ENCODE measurements at places on chromosomes 4 and X.

DNA sequence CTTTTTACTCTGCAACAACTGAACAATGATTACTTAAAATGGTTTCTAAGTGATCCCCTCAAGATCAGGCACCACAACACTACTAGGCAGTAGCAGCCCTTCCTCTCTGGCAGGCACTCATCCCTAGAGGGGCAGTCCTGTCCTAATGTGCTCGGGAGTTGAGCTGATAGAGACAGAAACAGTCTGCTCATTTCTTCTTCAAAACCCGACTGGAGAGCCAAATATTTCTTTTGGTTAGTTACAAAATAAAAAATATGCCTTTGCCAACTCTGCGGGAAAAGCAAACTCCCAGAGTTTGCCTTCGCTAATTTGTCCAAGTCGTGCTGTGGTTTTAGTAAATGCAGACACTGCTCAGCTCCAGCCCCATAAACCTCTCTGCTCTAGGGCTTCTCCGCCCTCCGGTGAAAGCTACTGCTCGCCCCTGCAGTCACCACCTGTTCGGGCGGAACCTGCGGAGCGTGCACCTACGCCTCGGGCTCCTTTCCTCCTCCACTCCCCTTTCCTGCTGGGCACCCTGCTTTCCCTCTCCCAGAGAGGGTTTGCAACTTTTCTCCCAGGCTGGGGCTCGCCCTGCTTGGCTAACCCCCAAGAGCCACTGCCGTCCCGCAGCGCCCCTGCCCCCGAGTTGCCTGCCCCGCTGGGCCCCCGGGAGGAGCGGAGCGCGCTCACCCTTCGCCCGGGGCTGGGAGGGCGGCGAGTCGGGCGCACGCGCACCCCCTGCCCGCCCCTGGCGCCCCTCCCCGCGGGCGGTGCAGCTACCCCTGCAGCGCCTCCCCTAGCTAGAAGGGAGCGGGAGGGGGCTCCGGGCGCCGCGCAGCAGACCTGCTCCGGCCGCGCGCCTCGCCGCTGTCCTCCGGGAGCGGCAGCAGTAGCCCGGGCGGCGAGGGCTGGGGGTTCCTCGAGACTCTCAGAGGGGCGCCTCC, at the start of gene NPNT:
TSS of gene NPNT (plus strand) at position 812 of the 923 bp plus-strand sequence. CDS start 182 bp downstream, outside the sequence.
- DNase-seq, result no peak

- no peak for DNase-seq
Observed at GRCh38 chr4:6225469-6225868, 25.1 kb upstream of the JAKMIP1 start.

DNA sequence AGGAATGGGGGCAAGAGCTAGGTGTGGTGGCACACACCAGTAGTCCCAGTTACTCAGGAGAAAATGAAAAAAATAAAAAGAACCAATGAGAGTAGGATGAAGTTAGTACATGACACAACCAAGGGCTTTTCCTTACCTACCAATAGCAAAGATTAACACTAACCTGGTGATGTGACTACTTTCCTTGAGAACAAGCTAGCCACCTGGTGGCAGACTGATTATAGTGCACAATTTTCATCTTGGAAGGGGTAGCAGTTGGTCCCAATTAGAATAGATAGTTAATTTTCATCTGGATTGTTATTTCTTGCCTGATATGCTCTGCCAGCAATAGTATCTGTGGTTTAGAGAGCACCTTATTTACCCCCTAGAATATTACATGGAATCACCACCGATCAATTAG, 1216.8 kb upstream of the PABPC4L start:
- no peak for DNase-seq

DNA sequence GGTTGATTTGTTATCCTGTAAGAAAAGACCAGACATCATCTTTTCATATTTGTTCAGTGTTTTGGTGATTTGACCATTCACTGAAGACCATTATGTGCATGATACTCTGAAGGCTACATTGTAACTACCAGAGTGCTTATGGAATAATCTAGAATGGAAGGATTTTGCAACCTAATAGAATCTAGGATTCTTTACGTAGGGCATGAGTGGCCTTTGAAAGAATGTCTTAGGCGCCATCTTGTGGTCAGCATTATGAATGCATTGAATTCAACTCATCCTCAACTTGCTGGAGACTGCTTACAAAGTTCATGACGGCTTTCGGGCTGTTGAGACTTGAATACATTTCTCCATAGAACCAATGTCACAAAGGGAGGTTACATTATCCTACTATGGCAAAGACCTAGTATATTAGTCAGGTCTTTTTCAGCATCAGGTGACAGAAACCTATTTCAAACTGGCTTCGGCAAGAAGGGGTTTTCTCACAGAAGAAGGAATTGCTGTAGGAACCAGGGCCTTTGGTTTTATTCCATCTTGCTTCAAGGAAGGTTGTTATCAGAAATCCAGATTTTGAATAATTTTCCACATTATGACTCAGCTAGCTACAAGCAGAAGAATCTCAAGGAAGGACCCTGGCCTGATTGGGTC, 104.1 kb downstream of the GPAT3 start:
- peak; percentile 83 for DNase-seq

DNA sequence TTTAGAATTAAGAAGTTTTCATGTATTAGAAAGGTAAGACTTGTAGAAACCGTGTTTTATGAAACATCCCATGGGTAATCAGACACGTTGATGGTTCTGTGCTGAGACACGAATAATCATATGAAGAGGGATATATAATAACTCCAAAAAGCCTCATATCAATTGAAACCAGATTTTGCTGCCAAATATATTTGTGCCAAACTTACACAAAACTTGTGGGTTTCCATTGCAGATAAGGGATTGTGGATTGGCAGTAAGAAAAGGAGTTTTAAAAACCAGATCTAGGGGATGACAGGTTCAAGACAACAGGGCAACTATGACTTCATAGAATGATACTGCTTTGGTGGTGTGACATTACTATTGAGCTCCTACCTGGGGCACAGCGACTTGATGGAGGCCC, 616.1 kb downstream of the BCOR start:
- no peak for DNase-seq

GRCh38 chr4:81470456-81471297, 1.0 kb downstream of the RASGEF1B start:
- peak; percentile 90 for DNase-seq

GRCh38 chr4:99405433-99406115, 29.6 kb downstream of the ADH7 start:
- DNase-seq, result peak; percentile 70

DNA sequence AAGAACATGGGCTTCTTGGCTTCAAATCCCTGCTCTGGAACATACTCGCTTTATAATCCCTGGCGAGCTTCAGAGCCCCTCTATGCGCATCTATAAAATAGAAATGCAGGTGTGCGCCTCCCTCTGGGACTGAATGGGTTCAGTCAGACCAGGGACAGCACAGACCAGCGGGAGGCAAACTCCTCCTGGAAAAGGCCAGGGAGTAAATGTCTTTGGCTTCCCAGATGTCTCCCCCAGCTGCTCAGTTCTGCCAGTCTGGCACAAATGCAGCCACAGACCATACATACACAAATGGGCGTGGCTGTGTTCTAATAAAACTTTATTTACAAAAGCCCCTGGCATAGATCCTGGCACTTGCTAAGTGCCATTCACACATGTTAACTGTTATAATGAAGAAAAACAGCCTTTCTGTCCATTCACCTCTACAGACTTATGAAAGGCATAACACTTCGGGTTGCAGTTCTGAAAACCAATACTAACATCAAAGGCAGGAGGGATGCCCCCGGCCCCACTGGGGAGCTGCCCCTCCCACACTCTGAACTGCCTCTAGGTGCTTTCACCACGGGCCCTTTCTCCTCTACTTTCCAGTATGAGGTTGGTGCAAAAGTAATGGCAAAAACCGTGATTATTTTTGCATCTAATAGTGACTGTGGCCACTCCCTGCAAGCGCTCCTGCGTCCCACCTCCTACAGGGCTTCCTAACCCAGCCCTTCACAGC, 4.6 kb downstream of the JAKMIP1 start:
- DNase-seq, result no peak

DNA sequence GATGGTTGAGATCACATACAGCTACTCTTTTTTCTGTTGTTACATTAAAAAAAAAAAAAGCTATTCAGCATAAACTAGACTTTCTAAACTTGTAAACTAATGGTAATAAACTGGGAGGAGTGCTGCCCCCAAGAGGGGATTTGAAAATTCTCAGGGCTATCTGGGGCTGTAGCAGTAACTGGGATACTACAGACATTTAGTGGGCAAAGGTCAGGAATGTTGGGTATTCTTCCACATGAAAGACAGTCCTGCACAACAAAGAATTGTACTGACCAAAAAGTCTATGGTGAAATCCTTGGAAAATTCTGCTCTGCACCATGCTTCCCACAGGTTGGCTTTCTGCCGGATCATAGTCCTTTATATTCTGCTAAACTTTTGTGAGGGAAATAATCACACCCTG, 232.6 kb upstream of the BOD1L1 start:
- DNase-seq, result no peak

DNA sequence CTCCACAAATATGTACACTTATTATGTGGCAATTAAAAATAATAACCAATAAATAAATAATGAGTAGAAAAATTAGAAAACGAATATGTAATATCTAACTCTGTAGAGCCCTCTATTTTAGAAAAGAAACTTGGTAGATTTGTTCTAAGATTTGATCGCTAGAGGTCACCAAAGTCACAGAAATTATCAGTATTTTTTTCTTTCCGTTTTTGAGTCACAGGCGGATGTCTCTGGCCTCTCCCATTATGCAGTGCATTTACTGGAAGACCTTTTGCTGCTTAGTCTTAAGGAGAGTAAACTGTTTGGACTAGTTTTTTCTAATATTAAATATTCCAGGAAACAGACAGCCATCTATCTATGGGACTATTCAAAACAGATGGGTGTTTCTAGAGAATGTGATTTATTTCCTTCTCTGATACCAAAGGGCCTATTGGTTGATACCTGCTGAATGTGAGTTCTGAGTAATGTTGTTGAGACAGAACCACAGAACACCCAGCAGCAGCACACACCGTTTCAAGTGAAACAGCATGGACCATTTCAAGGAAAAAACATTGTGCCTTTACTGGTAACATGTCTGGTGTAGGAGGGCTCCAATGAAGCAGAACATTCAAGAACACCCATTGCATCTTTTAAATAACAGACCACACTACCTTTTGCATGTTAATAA, 34.0 kb upstream of the GYPA start:
- DNase-seq, result peak; percentile 66

GRCh38 chr4:86603311-86603885, 9.3 kb downstream of the PTPN13 start:
- DNase-seq, result no peak

- no peak for DNase-seq
Observed at GRCh38 chrX:154818916-154819770, 13.9 kb upstream of the MPP1 start.

DNA sequence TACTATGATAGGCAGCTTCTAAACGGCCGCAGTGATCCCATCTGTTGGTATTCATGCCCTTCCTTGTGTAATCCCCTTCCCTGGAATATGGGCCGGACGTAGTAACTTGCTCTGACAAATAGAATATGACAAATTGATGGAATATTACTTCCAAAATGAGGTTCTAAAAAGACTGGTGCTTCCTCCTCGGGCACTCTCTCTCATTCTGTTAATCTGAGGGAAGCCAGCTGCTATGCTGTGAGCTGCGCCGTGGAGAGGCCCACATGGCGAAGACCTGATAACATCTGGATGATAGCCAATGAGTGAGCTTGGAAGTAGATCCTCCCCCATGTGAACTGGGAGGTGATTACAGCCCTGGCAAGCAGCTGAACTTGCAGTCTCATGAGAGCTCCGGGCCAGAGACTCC, 27.2 kb upstream of the SLC25A4 start:
- DNase-seq, result no peak

DNA sequence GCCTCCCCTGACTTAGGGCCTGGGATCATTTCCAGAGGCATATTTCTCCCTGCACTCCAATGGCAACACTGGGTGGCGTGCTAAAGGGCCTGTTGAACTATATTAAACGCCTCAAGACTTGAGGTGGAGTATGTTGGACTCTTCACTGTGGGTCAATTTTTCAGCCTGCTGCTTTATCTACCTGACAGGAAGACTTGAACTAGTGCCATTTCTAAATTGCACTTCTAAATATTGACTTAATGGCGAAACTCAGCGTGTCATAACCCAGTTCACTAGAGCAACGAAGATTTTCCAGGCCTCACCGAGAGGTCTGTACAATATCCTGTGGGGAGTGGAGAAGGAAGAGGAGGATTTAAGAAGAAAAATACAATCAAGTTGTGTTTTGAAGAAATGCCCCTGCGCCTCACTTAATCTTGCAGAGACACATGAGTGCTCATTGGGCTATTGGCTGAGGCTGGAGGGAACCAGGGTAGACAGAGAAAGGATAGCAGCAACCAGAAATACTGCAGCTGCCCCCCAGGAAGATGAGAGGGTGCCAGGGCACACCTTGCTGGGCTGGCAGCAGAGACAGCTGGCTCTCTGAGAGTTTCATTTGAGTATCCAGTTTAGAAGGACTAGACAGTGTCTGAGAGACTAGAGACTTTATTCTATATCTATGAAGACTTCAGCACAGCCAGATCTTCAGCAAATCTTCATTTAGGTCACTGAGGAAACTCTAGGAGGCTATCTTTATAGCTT, 67.4 kb downstream of the ENPP6 start:
- DNase-seq, result no peak

DNA sequence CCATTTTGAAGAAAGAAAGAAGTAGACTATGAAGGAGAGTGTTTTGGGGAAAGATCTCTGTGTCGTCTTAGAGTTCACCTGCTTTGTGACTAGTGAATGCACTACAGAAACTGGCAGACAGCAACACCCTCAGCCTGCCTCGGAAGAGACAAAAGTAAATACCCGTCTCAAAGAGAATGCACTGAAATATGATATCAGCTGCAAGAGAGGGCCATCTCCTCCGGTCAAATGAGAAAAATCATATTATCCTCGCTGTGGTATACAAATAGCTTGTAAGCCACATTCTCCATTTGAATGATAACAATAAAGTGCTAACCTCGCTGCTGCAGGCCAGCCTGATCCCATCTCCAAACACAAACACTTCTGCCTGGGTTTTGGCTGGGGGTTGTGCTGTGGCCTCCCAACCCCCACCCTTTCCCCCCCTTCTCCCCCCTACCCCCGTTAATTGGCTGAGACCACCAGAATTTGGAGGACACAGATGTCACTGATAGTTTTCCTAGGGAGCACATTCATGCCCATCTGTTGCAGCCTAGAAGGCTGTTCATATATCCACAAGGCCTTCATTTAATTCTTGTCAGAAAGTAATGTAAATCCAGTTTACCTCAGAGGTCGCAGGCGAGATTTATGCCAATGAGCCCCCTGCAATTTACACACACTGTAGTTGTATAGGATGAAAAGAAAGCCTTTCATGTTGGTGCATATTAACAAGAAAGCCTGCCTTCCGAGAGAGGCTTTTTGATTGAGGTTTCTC, 46.3 kb downstream of the ALPK1 start:
- DNase-seq, result no peak

GRCh38 chr4:38034986-38035882, 75.0 kb downstream of the PTTG2 start:
- peak; percentile 54 for DNase-seq

DNA sequence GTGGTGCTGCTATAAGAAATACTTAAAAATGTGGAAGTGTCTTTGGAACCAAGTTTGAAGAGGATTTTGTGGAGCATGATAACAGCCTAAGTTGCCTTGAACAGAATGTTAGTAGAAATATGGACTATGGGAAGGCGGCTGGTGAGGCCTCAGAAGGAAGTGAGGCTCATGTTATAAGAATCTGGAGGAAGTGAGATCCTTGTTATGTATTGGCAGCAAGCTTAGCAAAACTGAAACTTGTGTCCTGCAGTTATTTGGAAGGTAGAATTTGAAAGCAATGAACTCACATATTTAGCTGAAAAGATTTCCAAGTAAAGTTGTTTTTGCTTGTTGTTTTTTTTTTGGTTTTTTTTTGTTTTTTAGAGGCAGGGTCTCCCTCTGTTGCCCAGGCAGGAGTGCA, 13.6 kb upstream of the MED14 start:
- DNase-seq, result no peak

All from suppressor macrophage (primary cell).